Immature natural killer cell (primary cell): ENCODE measurements at places on chromosomes 1 and 21. TPM values are rescaled to one million over a fixed set of nuclear protein-coding genes. Genes with fewer than 3 reads are reported as not detected.

DNA sequence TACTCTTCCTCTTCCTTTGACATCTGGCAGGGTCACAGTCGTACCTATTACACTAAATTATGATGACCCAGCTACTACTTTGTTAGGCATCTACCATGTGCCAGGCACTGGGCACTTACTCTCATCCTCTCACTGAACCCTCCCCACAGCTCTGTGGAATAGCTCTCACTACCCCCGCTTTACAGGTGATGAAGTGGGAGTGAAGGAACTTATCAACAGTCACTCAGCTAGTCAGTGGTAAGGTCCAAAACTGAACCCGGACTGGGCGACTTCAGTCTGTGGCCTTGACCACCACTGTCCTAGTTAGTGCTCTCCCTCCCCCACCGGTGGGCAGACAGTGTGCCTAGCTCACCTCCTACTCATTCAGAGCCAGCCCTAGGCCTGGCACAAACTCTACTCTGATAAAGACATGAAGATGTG is 12.3 kb downstream of the ADGRB2 start:
- DNase-seq: no peak

DNA sequence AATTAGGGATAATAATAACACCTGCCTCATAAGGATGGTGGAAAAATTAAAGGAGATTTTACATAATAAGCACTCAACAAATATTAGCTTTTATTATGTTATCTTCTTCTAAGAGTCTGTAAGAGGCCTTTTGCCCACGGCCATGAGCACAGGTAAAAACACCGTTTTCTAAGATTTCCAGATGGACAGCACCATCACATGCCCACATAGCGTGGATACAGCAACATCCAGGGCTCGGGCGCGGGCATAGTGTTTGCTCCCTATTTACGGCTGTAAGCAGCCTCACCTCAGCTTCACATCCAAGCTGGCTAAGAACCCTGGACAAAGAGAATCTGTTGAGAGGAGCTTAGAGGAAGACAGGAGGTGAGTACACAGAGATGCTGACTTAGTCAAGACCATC is 216.4 kb upstream of the IRF2BP2 start:
- no peak for DNase-seq

- no peak for DNase-seq
Observed at GRCh38 chr1:198122693-198123092, 34.1 kb upstream of the NEK7 start.

DNA sequence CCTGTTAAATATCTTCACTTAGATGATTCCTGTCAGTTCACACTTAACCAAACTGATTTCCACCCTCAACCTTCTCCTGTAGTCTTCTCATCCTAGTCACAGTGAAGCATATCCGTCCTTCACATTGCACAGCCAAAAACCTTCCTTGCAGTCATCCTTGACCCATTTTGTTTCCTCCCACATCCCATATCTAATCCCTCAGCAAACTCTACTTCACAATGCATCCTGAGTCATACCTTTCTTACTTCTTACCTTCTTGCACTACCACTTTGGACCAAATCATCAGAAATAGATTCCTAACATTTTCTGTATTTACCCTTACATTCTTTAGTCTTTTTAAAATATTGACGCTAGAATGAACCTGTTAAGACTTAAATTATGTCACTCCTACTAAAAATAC is 86.9 kb downstream of the OLFML2B start:
- DNase-seq: no peak

GRCh38 chr1:54380290-54380882 is 25.8 kb downstream of the SSBP3 start:
- DNase-seq: peak; percentile 67

- no peak for DNase-seq
Observed at GRCh38 chr21:44757731-44758130, 43.9 kb downstream of the UBE2G2 start.

GRCh38 chr1:70392626-70393025 is 18.4 kb upstream of the CTH start:
- DNase-seq: no peak

GRCh38 chr1:19124273-19124672 is 85.8 kb downstream of the UBR4 start:
- peak; percentile 10 for DNase-seq

GRCh38 chr1:3377604-3378279 is 76.7 kb upstream of the ARHGEF16 start:
- DNase-seq: no peak

DNA sequence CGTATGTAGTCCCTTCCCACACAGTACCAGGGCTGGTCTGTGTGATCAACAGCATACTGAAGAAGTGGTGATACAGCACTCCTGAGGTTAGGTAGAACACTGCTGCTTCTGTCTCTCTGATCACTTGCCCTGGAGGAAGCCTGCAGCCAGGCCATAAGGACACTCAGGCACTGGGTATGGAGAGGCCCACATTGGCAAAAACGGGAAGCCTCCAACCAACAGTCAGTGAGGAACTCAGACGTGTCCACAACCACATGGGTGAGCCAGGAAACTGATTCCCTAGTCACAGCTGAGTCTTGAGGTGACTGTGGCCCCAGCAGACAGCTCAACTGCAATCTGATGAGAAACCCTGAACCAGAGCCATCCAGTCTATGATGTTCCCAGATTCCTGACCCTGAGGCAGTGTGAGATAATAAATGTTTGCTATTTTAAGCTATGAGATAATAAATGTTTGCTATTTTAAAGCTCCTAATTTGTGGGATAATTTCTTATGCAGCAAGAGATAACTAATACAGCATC is 62.5 kb downstream of the COQ8A start:
- no peak for DNase-seq

DNA sequence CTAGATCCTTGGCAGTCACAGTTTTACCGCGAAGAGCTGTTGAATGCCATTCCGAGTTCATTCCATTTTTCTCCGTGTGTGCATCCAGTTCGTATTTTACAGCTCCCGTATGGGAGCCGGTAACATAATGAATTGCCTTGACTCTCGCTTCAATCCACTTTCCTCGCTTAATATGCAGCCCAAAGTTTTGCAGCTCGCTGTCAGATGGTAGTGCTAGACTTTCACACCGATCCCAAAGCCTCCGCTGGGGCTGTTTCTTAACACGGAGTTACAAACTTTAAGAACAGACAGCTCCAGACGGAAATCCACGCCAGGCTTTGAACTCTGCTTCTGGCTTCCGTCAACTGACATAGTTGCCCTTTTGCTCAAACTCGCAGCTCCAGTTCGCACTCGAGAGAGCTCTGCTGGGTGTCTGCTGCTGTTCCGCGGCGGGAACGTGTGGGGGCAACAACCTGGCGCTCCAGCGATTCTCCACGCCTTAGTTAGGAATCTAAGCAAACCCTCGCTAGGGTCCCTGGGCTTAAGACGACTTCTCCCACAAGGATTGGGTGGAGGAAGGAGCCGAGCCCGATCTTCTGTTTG is 3.5 kb upstream of the ARID1A start:
- DNase-seq: peak; percentile 85

- DNase-seq: no peak
Observed at GRCh38 chr21:21010228-21010627, 12.0 kb downstream of the NCAM2 start.

DNA sequence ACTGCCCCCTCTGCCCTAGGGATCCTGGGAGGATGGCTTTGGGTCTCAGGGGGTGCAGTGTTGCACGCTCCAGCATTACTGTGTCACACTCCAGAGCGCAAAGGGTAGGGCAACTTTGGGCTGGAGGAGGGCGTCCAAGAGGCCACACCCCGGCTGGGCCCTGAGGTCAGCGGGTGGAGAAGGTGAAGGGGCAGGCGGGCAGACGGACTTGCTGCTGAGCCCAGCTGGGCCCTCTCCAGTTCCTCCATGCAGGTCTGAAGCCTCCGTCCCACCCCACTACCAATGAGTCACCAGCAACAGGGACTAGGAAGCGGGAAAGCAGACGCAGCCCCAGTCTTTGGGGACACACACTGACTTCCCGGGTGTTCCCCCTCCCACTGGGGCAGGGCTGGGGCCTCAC is 116.0 kb downstream of the CASZ1 start:
- no peak for DNase-seq

DNA sequence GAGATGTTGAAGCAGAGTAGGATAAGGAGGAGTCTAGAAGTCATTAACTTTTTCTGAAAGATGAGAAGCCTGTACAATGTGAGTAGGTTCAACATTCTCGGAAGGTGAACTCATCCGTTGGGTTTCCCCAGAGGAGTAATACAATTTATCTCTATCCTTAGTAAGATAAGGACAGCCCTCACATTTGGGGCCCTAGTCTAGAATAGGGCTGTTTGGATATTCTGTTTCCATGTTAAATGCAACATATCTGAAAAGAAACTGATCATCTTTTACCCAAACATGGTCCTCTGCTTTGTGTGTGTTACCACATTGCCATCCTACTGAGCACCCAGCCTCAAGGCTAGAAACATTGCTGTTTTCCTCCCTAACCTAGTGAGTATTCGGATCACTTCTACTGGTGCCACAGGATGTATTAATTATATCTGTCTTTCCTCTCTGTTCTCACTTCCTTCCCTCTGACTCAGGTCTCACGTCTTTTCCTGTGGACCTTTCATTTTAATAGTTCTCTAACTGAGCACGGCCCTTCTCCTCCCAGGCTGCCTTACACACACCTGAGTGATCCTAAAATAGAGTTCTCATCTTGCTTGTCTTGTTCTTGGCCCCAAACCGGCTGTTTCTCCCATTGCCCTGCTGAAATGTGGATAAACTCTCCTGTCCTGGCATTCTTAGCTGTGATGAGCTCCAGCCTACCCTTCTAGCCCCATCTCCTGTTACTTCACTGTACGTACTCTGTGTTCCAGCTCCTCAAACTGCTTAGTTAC is 91.7 kb downstream of the CDC14A start:
- DNase-seq: peak; percentile 9

GRCh38 chr1:215983680-215984079 is 416.6 kb downstream of the KCTD3 start:
- no peak for DNase-seq

GRCh38 chr1:243508303-243508713 is 252.5 kb downstream of the SDCCAG8 start:
- peak; percentile 80 for DNase-seq

DNA sequence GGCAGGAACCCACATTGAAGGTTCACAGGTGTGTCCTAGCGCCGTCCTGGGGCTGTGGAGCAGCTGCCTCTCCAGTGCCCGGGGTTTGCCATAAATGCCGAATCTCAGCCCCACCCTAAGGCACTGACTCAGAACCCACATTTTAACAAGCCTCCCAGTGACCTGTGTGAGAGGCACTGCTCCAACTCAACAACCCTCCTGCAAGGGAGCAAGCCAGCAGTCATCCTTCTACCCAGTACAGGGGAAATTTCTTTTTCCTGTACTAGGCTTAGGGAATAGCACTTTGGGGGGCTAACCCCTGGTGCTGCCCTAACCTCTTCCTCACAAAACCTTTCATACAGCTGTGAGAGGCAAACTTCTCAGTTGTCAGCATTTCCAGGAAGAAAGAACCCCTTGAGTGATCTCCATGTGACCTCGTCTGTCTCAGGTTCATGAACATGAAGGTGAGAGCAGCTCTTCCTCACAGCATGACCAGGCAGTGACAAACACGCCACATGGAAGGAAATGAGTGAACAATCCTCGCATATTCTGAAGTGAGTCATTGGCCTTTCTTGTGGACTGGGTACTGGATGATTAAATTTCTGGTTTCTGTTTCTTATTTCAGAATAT is 11.4 kb upstream of the BCAR3 start:
- no peak for DNase-seq

TTLL7 gene
- 0.46 TPM for polyA plus RNA-seq

TARS2 gene
- polyA plus RNA-seq: 31.9 TPM

IQGAP3 gene
- not detected for polyA plus RNA-seq

COL9A2 gene
- not detected for polyA plus RNA-seq

HORMAD1 gene
- polyA plus RNA-seq: not detected

VAMP3 gene
- polyA plus RNA-seq: 57.9 TPM

RGS4 gene
- polyA plus RNA-seq: not detected

LGR6 gene
- polyA plus RNA-seq: 21.1 TPM

GNAT2 gene
- polyA plus RNA-seq: not detected

CD48 gene
- polyA plus RNA-seq: 205 TPM

LDLRAD1 gene
- polyA plus RNA-seq: not detected

C1orf116 gene
- 0.31 TPM for polyA plus RNA-seq
